Fibroblast of upper back skin (primary cell): ENCODE measurements at places on chromosomes 4 and X.

DNA sequence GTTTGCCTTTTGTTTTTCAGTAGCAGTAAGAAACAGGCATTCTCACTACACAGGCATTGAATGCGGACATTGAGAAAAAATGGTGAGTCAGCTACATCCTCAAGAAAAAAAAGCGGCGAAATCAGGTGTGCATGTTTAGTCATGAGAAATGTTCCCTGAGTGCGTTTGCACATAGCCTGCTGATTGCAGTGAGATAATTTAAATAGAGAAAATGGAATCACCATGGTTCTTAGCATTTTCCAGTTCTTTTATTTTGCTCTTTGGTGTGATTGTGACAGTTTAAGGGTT, 54.1 kb upstream of the CLDN34 start:
- no peak for DNase-seq

- peak; percentile 36 for DNase-seq
Observed at GRCh38 chr4:113646442-113646822, 115.1 kb downstream of the CAMK2D start.

DNA sequence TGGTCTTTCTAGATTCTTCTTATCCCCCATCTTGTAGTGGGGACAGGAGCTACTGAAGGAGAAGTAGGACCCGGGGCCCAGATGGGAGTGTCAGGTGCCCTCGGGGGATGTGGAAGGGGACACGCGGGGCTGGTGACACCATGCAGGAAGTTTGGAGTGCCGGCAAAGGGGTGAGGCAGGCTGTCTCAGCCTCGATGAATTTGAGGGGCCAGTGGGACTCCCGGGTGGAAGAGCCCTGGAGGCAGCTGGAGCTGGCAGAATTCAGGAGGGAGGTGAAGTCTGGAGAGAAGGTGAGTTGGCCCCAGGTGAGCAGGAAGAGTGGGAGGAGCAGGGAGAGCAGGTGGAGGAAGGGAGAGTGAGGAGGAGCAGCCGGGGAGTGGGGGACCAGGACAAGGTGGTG, 101.7 kb downstream of the CPZ start:
- no peak for DNase-seq

GRCh38 chr4:60463857-60464502, 736.1 kb upstream of the ADGRL3 start:
- no peak for DNase-seq

- DNase-seq, result no peak
Observed at GRCh38 chr4:87840149-87840548, 7.4 kb downstream of the MEPE start.

- DNase-seq, result no peak
Observed at GRCh38 chr4:165302658-165303057, 24.8 kb upstream of the MSMO1 start.

DNA sequence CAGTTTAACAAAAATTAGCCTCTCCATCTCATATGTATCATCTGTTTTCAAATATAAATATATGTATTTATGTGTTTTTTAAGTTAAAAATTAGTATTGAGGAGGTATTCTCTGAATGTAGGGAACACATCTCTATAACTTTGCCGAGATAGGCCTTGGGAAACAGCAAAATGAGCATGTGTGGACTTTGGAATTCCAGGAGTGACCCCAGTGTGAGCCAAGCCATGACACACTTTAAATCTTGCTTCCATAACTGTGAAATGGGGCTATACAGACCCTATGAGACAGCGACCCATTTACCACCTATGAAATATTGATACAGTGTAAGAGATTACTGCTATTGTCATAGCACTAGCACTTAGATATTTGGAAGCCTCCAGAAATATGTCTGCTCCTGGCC, 58.8 kb downstream of the FRMPD4 start:
- no peak for DNase-seq

- peak; percentile 17 for DNase-seq
Observed at GRCh38 chr4:28702571-28702970, 1841.9 kb downstream of the STIM2 start.

DNA sequence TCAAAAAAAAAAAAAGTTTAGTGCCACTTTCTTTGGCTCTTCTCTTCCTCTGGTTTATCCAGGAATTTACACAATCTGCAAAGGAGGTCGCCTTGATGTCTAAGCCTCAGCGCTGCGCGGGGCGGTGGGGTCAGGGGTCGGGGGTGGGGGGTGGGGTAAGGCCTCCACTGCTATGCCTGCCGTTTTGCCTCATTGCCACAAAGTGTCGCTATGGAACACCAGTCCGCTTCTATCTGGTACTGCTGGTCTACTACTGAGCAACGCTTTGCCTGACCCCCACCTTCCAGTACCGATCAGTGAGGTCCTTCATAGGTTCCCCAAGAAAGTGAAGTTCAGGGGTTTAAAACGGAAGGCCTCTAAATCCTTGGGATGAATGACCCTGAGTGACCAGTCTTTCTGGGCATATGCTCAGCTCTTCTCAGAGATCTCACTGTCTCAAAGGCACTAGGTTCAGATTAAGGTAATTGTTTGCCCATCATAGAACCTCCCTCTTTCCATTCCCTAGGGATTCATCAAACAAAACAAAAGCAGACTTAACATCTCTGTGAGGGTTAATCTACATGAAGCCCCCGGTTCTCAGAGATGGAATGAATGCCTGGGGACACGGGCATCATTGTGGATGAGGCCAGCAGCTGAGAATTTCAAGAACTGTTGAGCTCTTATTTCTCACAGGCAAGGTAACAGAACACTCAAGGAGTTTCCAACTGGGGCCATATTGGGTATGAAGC, 16.9 kb upstream of the TSR2 start:
- DNase-seq, result no peak

DNA sequence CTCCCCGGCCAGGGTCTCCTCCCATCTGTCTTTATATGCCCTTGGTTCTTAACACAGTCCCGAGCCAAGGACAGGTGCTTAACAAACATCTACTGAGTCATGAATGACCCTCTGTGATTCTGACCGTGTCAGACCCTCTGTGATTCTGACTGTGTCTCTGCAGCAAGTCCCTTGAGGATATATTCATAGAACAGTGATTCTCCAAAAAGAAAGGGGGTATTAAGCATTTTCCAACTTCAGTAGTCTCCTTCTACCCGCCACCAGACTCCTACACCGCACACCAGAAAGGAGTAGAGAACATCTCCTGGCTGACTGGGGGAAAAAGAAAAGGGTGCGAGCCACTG, 13.6 kb downstream of the ACSL1 start:
- no peak for DNase-seq

DNA sequence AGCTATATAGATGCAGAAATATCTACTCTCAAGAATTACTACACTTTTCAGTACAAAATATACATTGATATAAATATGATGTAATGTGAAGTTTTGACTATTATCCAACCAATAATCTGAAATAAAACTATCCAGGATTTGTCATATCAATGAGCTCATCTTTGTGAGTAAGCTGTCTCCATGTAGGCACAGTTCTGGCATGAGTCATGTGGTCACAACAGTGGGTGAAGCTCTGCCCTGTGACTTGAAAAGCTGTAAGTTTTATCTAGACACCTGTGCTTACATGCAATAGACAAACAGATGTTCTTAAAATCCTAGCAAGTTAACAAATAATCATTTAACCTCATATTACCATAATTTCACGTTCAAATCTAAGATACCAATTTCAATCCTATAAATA, 192.7 kb downstream of the GABRG1 start:
- no peak for DNase-seq

GRCh38 chrX:40268188-40268520, 170.4 kb upstream of the BCOR start:
- peak; percentile 56 for DNase-seq

- no peak for DNase-seq
Observed at GRCh38 chr4:86155766-86156165, 204.1 kb downstream of the MAPK10 start.

GRCh38 chr4:78320349-78320935, 231.1 kb upstream of the ANXA3 start:
- peak; percentile 70 for DNase-seq

DNA sequence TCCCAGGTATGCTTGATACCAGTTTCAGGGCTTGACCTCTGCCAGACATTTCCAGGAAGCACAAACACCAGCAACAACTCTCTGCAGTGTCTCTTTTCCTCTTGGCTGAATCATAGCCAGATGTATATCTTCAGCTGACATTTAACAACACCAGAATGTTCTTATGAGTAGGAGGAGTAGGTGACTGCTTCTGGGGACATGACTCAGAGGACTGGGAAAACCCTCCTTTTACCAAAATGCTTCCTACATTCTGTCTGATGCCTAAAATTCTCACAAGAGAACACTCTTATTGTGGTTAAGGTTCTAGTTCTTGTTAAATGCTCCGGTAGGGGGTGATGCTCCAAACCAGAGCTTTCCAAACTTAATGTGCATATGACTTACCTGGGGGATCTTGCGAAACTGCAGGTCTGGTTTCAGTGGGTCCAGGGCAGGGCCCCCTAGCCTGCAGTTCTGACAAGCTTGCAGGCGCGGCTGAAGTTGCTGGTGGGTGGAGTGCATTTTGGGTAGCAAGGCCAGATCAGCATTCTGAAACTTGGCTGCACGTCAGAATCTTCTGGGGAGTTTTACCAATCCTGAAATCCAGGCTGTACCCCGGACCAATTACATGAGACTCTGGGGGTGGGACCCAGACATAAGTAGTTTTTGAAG, 329.3 kb upstream of the RPS6KA3 start:
- peak; percentile 50 for DNase-seq

DNA sequence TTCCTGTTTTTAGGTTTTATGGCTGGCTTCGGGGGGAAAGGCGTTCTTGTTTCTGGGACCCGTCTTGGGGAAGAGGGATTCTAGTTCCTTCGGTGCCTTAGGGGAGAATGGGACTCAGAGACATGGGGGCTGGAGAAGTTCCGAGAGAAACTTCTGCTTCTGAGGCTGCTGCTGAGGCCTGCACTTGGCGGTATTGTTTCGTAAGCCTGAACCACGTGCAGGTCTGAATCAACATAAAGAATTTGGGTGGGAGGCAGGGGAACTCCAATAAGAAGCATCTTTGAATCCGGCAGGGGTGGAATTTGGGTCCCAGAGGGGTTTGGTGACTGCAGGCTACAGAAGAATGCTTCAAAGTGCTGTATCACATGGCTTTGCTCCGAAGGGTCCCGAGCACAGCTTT, 15.1 kb downstream of the XG start:
- DNase-seq, result peak; percentile 45

- DNase-seq, result no peak
Observed at GRCh38 chrX:31819455-31819854, 747.6 kb upstream of the FTHL17 start.

- no peak for DNase-seq
Observed at GRCh38 chr4:178173771-178174170, 731.5 kb upstream of the AGA start.
